Foreskin keratinocyte (primary cell): ENCODE measurements at places on chromosomes 3 and 15.
A peak's percentile ranks its signal among the peaks of the same experiment; 100 is the strongest.

DNA sequence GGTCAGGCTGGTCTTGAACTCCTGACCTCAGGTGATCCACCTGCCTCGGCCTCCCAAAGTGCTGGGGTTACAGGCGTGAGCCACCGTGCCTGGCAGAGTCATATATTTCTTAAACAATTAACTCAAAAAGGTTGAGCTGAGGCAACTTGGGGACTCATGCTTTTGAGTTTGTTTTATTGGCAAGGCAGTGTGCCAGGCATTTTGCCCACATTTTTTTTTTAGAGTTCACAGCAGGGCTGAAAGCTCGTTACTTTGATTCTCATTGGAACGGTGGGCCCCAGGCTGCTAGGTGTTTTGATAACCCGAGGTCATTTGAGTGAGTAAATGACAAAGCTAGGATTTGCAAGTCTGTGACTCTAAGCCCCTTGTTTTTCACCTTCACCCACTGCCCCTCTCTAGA lies 76.2 kb downstream of the CCK start:
- no peak for DNase-seq

DNA sequence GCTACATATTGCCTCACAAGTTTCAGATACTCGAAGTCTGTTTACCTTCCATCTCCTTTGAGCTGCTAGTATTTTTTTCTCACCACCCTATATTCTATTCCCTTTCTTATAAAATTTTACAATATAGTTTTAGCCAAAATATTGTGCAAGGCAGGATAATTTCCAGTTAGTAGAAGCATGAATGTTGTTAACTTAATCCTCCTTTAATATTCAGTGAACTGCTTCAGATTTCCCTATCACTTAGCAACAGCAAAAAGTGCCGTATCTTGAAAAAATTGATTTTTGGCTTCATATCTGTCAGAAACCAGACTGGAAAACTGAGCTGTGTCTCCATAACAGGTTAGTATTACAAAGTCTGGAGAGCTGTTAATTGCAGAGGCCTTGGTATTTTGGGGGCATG lies 24.0 kb downstream of the PLSCR4 start:
- DNase-seq = no peak

GRCh38 chr15:40133544-40133943 lies 24.9 kb upstream of the BMF start:
- DNase-seq = no peak

DNA sequence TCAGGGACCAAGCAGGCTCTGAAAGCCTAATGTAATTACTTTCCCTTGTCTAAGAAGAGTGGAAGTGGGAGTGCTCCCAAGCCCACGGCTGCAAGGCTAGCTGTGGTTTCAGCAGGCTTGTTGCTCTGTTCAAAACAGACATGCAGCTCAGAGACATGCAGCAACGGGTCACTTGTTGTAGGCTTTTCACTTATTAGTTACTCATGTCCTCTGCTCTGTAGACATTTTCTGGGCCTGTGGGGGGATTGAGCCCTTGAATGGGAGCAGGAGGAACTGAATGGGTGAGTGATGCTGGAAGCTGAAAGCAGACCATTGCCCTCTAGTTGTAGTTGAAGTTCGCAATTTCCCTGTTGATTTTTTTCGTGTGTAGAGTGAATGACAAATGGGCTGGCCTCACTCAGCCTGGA lies 261.9 kb upstream of the NR2E3 start:
- DNase-seq = peak; percentile 28

- DNase-seq = peak; percentile 70
These were observed 6.4 kb downstream of the CELSR3 start for GRCh38 chr3:48656061-48656840.

GRCh38 chr15:44606740-44607139 lies 56.7 kb downstream of the SPG11 start:
- DNase-seq = no peak

DNA sequence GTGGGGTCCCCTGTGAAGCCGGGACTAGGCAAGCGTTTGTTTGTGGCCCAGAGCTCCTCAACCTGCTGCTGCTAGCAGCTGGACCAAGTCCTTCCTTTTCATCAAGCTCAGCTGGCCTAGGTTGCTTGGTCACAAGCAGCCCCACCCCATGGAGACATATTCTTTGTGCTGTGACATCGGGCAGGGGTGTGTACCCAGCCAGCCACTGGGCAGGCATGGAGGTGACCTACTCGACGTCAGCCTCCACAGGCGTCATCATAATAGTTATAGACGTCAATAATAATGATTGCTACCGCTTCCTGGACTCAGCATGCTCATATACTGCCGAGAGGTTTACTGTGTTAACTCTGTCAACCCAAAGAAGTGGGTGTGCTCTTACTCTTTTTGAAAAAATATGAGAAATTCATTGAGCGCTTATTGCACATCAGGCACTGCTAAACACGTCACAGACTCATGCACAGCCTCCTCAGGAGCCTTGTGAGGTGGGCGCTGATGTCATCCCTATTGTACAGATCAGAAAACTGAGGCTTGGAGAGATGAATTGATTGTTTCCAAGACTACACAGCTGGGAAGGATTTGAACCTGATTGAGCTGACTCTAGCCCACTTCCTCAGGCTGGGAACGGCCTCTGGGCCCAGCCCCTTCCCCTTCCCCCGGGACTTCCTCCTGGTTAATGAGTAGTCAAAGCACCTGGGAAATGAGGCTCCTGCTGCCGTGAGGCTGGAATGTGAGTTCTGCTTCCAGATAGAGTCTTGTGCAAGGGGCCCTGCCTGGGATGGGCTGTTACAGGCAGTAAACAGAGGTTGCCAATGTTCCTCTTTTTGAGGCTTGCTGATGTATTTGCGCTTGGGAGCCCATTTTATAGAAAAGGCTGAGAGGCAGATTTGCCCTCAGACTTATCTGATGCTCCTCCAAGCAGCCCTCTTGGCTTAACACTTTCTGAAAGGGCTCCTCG lies 16.2 kb downstream of the SLC6A6 start:
- DNase-seq = no peak

DNA sequence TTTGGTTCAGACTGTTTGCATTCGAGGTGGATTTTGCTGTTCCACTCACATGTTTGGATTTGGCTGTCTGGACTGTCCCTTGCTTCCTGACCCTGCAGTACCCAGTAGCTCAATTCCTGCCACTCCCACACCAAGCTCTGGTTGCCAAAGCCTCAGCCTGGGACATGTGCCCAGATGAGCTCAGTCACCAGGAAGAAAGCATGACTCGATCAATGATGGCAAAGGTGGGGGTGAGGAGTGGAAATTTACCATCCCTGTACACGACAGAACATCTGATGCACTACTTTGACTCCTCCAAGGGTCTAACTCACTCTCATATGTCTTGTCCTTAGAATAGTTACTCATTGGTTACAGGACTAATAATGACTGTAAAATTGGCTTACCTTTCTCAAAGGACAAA lies 45.2 kb downstream of the ZNF385D start:
- DNase-seq = peak; percentile 73

DNA sequence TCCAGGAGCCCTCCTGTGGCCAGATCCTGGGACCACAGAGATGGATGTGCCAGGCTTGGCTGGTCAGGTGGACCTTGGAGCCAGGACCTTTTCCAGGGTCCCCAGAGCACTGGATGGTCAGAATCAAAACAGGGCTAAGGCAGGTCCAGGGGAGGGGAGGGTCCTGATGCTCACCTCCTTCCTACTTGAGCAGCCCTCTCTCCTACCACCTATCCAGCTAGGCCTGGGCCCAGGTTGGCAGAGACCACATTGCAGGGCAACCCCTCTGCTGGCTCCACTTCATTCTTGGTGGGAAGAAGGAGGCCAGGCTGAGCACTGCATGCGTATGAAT lies 28.5 kb upstream of the SFMBT1 start:
- DNase-seq = no peak

- peak; percentile 1 for DNase-seq
These were observed 53.0 kb downstream of the SUCLG2 start for GRCh38 chr3:67601385-67601784.

- DNase-seq = no peak
These were observed 16.2 kb downstream of the RBP2 start for GRCh38 chr3:139460076-139460475.

DNA sequence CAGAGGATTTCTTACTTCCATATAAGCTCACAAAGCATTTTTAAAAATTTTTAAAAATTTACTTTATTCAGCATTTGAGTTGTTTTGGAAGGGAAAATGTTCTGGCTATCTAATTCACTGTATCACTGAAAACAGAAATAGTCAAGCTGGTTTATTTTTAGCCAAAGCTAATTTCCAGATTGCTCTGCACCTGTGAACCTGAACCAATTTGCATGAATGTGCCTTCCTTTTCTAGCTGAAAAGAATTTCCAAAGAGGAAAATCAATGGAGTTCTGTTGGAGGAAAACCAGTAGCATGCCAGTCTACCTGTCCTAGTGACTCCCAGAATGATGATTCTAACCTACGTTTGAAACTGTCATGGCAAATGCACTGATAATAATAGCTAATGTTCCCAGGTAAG lies 134.2 kb upstream of the LIPC start:
- DNase-seq = no peak

DNA sequence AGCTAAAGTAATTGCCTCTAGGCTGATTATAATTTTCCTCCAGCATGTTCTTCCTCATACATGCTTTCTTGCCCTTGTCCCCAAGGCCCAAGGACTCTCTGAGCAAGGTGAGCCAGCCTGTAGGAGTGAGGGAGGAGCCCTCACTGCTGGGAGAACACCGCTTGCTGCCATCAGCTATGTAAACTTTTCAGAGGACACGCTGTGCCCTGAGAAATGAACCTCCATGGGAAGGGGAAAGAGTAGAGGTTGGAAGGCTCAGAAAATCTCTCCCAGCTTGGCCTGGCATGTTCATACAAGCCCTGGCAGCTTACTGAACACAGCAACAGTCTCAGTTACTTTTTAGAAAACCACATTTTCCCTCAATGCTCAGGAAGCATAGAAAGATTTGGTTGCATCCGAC lies 103.0 kb upstream of the SLC24A5 start:
- peak; percentile 51 for DNase-seq

DNA sequence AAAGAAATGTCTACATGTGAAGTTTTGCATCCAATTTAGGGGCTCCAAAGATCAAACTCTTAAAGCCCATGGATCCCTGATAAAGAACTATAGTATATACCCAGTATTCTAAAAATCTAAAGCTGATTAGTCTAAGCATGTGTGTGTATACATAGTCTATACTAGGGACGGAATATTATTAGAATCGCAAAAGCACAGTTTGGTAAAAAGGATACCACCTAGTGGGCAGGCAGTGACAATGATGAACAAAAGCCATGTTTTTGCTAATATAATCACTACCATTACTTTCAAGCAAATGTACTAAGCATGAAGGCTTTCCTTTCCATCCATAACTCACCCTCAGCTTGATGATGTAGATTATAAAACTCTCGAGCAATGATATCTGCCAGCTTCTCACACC lies 16.5 kb downstream of the POLQ start:
- no peak for DNase-seq

- no peak for DNase-seq
These were observed 156.7 kb downstream of the TMCO5A start for GRCh38 chr15:38091078-38091645.

DNA sequence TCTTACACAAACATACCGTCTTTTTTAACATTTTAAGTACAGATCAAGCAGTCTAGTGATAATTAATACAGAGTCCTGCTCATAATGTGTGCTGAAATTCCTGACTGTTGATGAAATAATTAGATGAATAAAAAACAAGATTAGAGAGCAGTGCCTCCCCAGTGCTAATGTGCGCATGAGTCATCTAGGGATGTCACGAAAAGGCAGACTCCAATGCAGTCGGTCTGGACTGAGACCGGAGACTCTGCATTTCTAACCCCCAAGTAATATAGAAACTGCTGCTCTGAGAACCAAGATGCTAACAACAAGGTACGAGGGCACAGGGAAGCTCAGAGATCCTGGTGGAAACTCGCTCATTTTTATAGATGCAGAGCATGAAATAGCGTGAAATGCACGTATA lies 61.4 kb downstream of the COL8A1 start:
- DNase-seq = no peak

DNA sequence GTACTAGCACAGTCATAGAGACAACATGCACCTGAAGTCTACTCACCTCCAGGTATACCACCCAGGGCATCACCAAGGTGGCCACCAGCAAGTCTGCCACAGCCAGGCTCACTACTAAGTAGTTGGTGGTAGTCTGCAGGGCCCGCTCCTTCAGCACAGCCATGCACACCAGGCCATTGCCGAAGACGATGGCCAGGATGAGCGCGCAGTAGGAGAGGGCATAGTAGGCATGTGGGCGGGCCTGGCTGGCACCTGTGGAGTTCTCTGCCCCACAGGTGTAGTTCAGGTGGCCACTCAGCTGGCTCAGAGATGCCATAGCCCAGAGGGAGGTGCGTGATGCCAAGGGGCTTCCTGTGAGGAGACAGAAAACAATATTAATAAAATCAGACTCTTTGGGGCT lies 7.2 kb downstream of the DRD3 start:
- DNase-seq = no peak

DNA sequence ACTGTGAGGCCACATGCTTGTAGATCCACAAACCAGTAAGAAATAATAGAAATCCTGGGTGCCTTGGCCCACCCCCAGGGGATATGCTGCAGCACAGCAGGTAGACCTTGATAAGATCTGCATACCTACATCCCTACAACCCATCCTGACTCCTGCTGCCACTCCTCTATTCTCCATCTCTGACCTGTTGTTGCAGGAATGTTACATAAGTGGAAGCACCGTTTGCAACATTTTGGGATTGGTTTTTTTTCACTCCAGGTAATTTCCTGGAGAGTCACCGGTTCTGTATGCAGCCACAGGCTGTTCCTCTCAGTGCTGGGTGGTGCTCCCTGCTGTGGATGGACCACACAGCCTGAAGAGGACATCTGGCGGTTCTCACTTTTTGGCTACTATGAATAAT lies 16.1 kb upstream of the CSPG5 start:
- DNase-seq = peak; percentile 91

- DNase-seq = peak; percentile 90
These were observed 25.9 kb upstream of the PLXNA1 start for GRCh38 chr3:126956866-126957650.

GRCh38 chr3:111616417-111617105 lies 21.4 kb upstream of the ZBED2 start:
- peak; percentile 49 for DNase-seq

- DNase-seq = no peak
These were observed 497.5 kb downstream of the FGF12 start for GRCh38 chr3:192229866-192230265.

DNA sequence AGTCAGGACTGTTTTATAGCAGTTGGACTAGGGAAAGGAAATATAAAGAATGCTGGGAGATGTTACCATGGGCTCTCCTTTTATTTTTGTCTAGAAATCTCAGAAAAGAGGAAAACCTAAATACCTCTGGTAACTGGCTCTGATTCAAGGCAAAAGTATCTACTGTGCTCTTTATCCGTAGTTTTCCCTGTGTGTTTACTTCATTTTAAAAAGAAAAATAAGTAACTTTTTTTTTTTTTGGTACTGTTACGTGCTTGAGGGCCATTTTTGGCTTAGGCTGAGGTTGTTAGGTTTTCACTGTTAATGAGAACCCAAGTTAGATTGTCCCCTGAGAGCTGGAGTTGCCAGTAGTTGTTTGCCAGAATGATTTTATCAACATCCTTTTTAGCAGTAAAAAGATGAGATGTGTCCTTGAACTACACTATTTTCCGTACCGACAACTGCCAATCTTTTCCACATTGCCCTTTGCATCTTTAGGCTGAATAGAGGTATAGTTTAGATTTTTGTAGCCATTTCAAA lies 35.8 kb downstream of the IQGAP1 start:
- DNase-seq = no peak

- DNase-seq = no peak
These were observed 609.3 kb downstream of the GBE1 start for GRCh38 chr3:81152156-81152555.
